Stimulated activated CD4-positive, alpha-beta T cell treated with anti-CD3 and anti-CD28 coated beads, TNF-alpha, amount 100 ng/mL, for 48 hours (primary cell): ENCODE measurements at places on chromosomes 7 and 10.

DNA sequence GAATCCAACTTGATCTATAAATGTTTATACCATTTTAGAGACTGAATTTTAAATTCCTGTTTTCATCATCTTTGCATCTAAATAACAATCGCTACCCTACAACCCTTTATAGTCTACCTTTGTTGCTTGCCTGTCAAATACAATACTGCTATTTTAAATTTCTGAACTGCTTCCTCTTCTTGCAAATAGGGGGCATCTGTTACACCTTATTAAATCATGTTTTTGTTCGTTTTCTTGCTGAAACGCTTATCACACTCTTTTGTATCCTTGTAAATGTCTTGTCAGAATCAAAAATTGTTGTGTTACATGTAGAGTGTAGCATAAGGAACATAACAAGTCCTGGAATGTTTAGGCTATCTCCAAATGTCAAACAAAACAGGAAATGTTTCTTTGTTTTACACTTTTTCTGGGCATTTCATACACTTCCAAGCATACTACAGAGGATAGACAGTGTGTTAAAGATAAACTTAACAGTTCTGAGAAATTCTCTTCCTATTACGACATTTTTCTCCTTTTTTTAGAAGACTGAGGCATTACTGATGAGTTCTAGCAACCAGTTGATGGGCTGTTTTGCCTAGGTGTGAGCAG is 281.3 kb downstream of the GPR158 start:
- no peak for DNase-seq

DNA sequence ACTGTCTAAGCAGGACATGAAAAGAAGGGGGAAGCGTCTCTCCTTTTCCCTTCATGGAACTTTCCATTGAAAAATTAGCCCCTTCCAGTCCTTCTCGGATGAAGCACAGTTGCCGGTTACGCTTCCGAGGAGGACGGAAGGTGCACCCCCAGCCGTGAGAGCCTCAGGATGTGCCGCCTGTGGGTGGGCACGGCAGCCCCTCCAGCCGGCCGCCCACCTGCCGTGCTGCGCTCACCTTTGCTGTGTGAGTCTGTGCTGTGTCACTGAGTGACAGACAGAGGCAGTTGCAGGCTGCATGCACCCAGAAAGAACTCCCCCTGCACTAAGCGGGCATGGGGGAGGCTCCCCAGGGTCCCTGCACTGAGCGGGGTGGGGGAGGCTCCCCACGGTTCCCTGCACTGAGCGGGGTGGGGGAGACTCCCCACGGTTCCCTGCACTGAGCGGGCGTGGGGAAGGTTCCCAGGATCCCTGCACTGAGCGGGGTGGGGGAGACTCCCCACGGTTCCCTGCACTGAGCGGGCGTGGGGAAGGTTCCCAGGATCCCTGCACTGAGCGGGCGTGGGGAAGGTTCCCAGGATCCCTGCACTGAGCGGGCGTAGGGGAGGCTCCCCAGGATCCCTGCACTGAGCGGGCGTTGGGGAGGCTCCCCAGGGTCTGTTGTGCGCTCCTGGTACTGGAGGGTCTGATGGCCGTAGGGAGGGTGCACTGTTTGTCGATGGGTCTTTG is 74.2 kb downstream of the DNAJB6 start:
- DNase-seq, result no peak

DNA sequence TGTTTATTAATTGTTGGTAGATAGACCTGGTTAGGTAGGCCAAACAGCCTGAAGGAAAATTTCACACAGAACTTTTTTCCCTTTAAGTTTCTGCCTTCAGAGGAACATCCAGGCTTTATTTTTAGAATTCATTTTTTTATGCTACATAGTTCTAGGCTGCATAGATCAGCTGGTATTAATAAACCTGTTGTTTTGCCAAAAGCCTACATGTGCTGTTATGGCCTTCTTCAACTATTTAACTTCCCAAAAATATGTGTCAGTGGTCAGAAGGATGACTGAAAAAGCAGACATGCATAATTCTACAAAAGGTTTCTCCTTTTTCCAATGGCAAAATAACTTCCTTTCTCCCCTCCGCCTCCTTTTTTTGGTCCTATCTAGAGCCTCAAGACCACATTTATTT is 303.0 kb upstream of the DKK1 start:
- no peak for DNase-seq

DNA sequence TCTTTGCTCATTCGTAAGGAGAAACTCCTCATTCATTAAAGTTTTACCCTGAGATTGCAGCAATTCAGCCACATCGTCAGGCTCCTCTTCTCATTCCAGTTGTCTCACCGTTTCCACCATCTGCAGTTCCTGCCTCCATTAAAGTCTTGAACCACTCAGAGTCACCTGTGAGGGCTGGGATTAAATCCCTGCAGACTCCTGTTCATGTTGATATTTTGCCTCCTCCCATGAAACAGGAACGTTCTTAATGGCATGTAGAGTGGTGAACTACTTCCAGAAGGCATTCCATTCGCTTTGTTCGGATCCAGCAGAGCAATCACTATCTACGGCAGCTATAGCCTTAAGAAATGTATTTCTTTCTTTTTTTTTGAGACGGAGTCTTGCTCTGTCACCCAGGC is 96.5 kb upstream of the FAM20C start:
- no peak for DNase-seq

- no peak for DNase-seq
Observed at GRCh38 chr10:123726836-123727235, 60.7 kb downstream of the GPR26 start.

DNA sequence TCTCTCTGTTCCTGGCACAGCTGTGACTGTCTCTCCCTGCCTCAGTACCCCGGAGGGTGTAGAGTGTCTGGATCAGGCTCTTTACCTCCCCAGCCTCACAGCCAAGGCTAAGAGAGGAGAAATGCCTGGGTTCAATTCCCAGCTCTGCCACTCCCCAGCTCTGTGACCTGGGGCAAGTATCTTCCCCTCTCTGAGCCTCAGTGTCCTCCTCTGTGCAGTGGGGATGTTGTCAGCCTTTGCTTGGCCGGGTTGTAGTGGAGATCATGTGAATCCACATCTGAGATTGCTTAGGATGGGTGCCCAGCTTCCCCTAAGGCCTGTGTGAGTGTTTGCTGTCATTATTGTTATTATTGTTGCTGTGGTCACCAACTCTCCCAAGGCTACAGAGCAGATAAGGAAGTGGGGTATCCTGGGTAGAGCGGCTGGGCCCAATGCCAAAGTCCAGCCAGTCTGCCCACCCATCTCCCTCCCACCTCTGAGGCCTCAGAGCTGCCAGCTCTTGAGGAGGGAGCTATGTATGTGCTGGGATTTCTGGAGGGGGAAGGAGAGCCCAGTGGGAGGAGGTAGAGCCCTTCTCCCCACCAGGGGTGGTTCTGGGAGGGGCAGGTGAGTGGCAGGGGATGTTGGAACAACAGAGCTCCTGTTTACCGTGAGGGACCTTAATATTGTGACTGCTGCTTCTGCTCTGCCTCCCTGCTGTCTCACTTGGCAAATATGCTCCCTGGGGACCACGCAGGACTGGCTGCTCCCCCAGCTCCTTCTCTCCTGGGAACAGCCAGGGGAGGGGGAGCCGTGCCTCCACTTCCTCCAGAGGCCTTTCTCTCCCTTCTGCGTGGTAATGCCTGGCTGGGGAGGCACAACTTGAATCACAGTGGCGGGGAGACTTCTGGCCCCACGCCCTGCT is 170.5 kb downstream of the RPS24 start:
- DNase-seq, result no peak

DNA sequence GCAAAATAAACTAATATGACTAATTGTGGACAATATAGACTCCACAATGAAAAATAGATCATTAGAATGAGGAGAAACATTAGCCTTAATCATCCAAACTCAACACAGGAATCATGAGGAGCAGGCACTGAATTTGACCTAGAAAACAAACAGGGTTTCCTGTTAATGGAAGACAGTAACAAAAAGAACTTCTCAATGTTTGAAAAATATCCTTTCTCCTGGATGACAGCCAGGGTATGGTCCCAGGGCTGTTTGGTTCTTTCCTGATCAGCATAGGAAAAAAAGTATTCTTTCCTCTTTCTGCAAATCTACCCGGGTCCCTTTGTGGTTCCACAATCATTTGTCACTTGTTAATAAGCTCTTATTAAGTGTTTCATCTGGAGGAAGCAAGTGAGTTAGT is 145.3 kb upstream of the SVIL start:
- no peak for DNase-seq

DNA sequence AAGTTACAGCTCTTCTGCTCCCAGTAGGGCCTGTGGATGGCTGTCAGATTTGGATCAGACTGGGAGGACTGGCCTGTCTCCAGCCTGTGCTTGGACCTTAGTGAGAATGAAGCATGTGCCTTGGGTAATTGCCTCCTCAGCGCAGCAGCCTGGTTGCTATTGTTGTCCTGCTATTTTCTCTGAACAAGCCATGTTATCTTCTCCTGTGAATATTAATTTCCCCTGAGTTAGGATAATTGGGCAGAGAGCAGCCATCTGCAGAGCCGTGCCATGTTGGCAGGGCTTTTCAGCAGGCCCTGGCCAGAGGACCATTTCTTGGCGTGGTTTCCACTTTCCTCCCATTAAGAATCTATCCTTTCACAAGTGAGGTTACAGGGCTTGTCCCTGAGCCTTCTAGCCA is 497.3 kb downstream of the SORCS3 start:
- no peak for DNase-seq

DNA sequence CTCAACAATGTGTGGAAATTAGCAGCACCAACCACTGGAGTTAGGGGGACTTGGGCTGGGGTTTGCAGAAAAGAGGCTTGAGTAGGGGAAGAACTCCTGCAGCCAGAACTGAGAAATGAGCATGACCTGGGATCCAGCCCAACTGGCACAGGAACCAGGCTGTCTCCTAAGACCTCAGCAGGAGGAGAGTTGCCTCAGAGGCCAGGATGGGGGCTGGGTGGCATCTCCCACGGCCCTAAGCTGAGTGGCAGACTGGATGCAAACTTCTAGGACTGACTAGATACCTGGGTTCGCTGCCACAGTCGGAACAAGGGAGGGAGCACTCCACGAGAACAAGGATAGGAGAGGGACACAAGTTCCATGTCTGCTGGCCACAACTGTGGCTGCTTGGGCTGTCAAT is 62.6 kb downstream of the RNF32 start:
- no peak for DNase-seq

GRCh38 chr7:11779864-11780674 is 51.9 kb downstream of the THSD7A start:
- no peak for DNase-seq

DNA sequence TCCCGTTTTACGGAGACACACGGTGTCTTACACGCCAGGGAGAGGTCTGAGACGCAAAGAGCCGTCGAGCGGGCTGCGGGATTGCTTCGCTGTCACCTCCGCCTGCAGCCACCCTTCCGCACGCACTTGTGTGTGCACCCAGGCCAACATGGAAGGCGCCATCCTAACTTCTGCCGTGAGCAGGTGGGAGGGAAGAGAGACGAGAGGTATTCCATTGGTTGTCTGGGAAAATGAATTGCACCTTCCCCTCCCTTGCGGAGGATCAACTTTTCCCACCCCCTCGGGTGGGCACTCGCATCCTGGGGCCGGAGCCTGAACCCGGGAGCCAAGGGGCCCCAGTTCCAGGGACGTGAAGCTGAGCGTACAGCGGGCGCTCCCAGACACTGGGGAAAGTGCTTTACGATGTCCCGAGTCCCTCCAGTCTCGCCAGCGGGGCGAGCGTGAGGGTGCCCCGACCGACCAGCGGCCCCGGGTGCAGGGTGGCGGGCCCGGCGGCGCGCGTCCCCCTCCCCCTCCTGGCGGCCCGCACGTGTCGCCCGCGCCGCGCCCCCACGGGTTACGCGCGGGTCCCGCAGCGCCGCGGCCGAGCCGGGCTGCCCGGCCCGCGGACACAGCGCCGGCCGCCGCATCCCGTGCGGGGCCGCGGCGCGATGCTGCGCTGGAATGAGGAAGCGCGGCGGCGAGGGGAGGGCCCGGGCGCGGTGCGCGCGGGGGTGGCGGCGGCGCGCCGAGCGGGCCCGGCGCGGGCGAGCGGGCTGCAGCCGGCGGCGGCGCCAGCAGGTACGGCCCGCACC is 984 bp upstream of the IKZF1 start:
- DNase-seq, result no peak

GRCh38 chr7:157540606-157541294 is 203.9 kb downstream of the DNAJB6 start:
- DNase-seq, result no peak

- no peak for DNase-seq
Observed at GRCh38 chr7:66377045-66377444, 171.9 kb downstream of the TPST1 start.

- no peak for DNase-seq
Observed at GRCh38 chr10:95445223-95445836, 115.8 kb downstream of the SORBS1 start.

DNA sequence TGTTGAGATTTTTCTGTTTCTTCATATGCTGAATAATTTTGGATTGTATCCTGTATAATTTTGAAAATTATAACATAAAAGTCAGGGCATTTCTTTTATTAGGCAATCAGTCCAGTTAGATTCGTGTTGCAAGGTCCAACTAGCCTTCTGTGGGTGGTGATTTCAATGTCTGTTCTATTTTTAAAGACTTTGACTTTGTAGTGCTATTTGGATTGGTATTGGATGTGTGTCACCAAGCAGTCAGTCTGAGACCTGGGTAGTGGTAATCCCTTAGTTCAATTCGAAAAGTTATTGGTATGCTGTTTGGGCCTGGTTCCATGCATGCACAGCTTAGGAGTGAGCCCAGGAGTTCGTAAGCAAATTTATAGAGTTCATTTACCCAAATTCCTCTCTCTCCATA is 82.2 kb downstream of the EPDR1 start:
- no peak for DNase-seq

DNA sequence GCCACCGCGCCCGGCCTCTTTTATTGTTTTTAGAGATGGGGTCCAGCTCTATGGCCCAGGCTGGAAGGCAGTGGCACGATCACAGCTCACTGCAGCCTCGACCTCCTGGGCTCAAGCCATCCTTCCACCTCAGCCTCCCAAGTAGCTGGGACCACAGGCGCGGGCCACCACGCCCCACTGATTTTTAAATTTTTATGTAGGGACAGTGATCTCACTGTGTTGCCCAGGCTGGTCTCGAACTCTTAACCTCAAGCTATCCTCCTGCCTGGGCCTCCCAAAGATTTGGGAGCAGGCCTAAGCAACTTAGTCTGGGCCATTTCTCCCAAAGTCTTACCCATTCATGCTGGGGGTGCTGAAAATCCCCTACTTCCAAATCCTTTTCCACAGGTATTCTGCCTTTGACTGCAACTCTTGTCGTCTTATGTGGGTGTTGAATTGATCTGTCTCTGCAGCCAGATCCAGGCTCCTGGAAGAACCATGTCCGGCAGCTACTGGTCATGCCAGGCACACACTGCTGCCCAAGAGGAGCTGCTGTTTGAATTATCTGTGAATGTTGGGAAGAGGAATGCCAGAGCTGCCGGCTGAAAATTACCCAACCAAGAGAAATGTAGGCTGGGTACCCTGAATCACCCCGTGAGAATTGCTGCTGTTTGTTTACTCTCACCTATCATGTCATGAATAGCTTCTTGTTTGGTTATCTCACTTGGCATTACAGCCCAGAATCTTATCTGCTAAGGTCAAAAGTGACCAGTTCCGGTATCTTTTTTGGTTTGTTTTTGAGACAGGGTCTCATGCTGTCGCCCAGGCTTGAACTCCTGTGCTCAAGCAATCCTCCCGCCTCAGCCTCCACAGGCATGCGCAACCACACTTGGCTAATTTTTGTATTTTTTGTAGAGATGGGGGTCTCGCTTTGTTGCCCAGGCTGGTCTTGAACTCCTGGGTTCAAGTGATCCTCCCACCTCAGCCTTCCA is 1.1 kb downstream of the ZDHHC4 start:
- DNase-seq, result no peak

- no peak for DNase-seq
Observed at GRCh38 chr7:78164459-78164858, 365.9 kb downstream of the PHTF2 start.

- DNase-seq, result no peak
Observed at GRCh38 chr10:88228130-88228529, 355.0 kb downstream of the RNLS start.

- no peak for DNase-seq
Observed at GRCh38 chr10:112519133-112519761, 72.2 kb downstream of the VTI1A start.

GRCh38 chr7:154729056-154729455 is 273.9 kb downstream of the PAXIP1 start:
- DNase-seq, result no peak
